GM04504 (cell line): ENCODE measurements at places on chromosomes 2 and 18.

DNA sequence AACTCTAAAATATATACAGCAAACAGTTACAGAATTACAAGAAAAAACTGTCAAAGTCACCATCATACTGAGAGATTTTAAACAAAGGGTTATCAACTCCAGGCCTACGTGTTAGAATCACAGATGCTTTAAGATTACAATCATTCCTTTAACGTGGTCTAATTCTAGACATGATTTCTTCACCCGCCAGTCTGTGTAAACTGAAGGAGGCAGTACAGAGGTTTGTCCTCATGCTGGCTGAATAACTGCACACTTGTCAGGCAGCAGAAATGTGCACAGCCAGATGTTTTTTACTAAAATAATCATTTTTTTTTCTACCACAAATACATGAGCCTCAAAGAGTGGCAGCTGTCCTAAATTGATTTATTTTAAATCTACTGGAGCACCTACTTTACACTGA, 15.5 kb upstream of the NEURL3 start:
- no peak for DNase-seq

- no peak for DNase-seq
Measured at GRCh38 chr2:20452551-20452950, 5.7 kb downstream of the RHOB start.

GRCh38 chr2:58788402-58788801, 547.3 kb upstream of the FANCL start:
- DNase-seq, result no peak

- no peak for DNase-seq
Measured at GRCh38 chr18:79629606-79630005, 50.0 kb upstream of the CTDP1 start.

DNA sequence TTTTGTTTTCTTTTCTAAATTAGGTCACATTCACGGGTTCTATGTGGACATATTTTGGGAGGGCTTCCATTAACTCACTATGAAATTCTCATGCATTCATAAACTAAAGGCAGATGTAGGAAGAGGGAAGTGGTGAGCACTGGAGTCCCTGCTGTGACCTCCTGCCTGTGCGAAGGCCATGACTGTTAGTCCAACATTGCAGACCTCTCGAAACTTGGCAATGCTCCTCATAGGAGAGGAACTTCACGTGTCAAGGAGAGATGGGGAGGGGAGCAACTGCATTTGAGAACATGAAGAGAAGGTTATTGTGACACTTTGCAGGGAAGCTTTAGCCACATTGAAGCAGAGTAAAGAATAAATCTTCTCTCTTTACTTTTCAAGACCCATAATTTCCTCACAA, 126.4 kb upstream of the HNMT start:
- DNase-seq, result no peak

DNA sequence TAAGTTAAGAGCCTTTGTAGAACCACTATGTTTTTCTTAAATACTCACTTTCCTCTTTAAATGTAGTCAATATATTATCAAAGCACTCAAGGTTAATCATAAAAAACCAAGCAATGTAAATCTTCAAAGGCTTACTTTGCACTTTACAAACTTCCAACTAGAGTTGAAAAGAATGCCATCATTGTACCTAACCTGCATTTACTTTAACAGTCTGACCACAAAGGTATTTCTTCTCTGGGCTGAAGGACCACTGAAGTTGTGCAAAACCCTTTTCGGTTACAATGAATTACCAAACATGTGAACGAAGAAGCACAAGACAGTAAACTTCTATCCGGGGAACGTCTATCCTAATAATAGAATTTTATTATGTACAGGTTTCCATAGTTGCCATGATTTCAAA, 3.0 kb downstream of the HNRNPLL start:
- DNase-seq, result no peak

DNA sequence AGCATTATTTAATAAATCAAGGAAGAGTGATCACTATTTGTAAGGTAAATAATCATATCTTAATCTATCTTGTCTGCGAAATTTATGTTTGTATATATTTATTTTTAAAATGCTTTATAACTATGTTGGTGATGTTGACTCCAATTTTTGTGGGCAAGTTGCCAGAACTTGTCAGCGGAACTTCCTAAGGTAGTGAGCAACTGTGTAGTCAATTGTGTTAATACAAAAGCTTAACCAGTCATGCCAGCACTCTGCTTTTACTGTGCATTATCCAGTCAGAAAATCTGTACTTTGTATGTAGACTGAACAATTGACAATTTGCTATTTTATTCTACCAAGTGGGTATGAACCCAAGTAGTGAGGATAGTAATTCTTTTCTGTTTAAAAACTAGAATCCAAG, 61.9 kb upstream of the RND3 start:
- no peak for DNase-seq

DNA sequence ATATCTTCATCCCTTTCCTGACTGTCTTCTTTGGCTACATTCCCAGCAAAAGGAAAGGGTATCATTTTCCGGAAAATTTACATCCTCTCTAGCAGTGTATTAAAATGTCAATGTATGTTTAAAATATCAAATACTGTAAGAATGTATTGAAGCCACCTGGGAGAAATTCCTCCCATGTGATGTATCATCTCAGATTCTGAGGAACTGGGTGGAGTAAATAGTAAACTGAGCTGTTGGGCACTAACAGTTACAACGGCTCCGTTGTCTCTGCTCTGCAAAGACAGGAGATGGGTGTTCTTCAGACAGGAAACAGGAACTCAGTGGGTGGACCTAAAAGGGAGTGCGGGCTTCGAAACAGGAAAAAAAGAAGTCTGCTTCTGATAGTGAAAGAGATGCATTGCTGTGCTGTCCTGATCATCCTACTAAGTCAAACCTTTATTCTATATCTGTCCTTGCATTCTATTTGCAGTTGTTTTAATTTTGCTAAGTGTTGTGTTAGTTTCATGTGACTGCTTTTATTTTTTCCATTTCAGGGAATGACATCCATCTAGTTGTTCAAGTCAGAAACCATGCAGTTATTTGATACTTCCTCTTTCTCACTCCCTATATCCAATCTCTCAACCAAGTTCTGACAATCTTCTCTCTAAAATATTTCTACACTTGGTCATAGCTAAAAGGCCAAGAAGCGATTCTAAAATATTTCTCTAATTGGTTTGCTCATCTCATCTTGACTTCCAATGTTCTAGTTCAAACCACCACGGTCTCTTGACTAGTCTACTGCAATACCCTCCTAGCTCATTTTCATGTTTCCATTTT, 19.4 kb downstream of the DOK1 start:
- no peak for DNase-seq

GRCh38 chr2:134167015-134167414, 86.9 kb upstream of the MGAT5 start:
- DNase-seq, result no peak

GRCh38 chr2:89763581-89764485, 1072.4 kb downstream of the RPIA start:
- no peak for DNase-seq

- no peak for DNase-seq
Measured at GRCh38 chr18:75290737-75291358, 80.3 kb downstream of the TSHZ1 start.

DNA sequence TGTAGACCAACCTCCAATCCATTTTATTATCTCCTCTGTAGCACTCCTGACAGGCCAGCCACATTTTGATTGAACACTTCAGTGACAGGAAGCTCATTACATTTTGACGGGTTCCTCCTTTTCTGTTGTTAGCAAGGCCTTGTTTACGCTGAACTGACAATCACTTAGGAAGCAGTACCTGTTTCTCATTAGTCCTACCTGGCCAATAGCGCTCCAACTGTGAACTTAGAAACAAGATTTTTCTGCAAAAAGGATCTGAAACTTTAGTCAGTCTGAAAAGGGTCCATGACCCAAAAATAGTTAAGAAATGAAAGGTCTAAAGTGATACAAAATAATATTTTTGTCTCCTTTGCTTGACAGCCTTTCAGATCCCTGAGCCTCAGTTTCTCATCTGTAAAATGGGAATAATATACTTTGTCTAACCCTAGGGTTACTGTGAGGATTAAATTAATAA, 119.6 kb upstream of the MSTN start:
- DNase-seq, result no peak

DNA sequence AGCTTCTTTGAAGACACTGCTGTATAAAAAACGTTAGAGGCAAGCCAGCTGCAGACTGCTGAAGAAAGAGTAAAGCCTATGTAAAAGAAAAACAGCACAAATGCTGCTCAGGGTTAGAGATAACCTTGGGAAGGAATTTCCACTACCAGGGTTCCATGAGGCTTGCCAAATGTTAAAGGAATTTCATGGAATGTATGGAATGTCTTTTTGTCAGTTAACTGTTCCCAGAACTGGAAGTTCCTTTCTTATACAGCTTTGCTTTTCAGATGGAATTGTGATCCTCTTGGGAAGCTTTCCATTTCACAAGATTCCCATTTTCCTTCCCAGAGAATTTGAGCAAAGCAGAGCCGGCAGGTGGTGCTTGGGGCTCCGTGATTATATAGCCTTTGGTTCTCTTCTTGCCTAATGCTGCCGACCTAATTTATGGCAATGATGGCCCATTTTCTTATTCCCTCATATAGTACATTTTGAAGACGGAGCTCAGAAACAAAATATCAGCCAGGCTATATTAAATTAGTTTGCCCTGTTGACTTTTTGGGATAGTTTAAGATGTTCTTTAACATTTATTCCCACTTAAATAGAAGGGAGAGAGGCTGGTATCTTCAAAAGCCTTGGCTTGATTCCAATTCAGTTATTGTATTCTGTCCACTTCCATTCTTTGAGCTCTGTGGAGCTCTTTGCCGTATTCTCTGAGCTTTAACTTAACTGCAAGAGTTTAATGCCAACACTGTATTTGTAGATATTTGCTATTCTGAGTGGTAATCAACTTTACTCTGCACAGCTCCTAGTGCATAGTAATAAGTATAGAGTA, 162.3 kb downstream of the PHLPP1 start:
- DNase-seq, result no peak

DNA sequence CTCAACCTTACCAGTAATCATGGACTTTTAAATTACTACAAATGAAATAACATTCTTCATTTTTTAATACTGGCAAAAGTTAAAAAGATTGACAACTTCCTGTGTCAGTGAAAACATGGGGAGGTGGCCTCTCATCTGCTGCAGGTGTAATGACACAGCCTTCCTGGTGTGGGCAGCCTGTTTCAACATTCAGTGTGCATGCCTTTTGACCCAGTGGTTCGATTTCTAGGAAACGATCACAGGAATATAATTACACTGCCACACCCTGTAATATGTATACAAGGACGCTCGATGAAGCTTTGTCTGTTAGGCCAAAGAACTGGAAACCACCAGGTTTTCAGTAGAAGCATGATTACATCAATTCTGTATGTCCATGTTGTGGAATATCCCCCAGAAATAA, 68.7 kb downstream of the MTHFD2 start:
- DNase-seq, result no peak

GRCh38 chr18:58772161-58772560, 92.5 kb upstream of the ZNF532 start:
- no peak for DNase-seq

DNA sequence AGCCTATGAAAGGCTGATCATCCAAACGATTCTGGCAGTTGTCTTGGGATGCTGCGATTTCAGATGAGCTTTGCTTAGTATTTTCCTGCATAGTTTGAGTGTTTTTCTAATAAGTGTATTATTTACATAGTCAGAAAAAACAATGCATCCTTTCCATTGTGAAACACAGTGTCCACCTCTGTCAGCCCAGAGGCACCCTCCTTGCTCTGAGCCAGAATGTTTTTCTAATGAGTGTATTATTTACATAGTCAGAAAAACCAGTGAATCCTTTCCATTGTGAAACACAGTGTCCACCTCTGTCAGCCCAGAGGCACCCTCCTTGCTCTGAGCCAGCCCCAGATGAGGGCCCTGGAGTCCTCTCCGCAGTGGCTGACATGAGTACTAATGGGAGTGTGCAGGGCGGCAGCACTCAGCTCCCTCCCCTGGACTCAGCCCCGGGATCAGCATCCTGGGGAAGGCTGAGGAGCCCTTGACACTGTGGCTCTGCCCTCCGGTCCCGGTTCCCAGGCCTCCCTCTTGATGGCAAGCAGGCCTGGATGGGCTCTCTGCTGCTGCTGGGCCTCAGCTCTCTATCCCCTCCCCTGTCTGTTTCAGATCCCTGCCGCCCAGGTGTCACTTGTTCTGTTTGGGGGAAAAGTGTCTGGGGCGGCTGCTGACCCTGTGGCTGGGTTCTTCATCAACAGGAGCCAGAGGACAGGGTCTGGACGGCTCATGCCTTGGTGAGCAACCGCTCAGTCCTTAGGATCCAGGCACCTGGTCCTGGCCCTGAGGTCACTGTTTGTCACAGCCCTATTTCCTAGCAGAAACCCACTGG, 5.9 kb downstream of the MFSD2B start:
- DNase-seq, result peak; percentile 52

- DNase-seq, result no peak
Measured at GRCh38 chr2:121627525-121628050, 21.7 kb downstream of the CLASP1 start.

DNA sequence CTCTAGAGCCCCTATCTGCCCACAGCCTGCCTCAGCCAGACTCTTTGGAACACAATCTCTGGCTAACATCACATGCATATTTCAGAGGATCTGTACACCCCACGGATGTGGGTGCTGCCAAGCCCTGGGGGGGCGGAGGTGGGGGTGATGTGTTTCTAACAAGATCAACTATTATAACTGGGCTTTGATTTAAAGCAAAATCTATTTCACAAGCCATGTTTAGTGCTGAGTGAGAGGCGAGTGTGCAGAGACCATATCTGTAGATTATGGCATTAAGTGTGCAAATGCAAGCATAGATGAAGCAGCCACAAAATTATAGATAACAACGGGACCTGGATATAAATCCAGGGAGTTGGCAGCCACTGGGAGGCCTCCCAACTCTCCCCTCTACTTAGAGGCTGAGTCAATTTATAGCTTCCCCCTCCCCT, 135.8 kb upstream of the SMAD2 start:
- no peak for DNase-seq

DNA sequence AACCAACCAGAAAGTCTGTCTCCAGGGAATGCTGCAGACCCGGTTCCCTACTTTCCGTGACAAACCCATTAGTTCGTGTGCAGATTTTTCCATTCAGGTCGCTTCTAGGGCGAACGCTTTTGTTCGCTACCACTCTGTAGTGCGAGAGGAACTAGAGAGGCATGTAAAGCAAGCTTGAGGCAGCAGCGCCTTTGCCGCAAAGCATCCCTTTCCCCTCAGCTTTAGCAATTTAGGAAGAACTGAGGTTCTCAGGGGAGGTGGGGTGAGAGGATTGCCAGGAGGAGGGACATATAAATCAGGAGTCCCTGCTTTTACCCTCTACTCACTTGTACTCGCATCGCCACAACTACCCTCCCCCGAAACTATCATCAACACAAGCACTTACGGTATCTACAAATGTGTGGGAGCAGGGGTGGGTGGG, 748 bp upstream of the ZNF804A start:
- DNase-seq, result no peak

- DNase-seq, result no peak
Measured at GRCh38 chr2:232142049-232142448, 180.5 kb downstream of the DIS3L2 start.

DNA sequence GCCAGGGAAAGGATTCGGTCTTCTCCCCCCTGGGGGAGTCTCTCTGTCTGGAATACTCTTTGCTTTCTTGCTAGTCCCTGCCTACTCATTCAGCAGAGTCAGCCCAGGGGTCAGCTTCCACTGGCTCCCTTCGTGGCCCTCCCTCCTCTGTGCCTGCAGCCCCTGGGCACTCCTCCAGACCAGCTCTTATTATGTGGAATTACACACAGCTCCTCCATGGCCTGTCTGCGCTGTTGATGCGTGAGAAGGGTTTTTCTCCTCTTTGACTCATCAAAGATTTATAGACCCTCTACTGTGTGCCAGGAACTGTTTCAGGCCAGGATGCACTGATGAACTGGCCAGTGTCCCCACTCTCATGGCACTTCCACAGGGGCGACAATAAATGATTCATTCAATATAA, 44.4 kb downstream of the ST8SIA5 start:
- peak; percentile 85 for DNase-seq

GRCh38 chr2:235526166-235526565, 32.3 kb downstream of the AGAP1 start:
- DNase-seq, result no peak
